Activated CD8-positive, alpha-beta memory T cell treated with anti-CD3 and anti-CD28 coated beads, Interleukin-2, amount 10 ng/mL, durations not matched to agents 7 days and 5 days (primary cell): ENCODE measurements at places on chromosomes 12 and 14. TPM values are rescaled to one million over a fixed set of nuclear protein-coding genes. Genes with fewer than 3 reads are reported as not detected.

FRMD6 gene
- total RNA-seq = 2.1 TPM

DNA sequence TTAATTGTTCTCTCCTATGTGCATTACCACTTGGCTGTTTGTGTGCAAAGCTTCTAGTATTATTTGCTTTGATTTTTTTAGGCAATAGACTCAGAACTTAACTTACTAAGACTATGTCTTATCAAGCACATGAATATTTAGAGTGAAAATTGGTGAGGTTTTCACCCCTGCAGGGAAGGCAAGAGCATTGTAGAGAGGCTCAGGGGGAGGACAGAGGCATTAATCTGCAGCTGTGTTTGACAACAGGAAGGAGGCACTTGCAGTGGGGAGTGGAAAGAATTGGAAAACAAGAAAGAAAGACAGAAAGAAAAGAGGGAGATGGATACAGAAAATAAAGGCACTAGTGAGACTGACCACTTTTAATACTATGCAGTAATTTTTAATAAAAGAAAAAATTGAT, 431.6 kb downstream of the PDZRN4 start:
- no peak for DNase-seq
- no peak overlapping the region for H3K27ac ChIP-seq
- no peaks in the 10 kb centered on the region for H3K4me1 ChIP-seq
- no peaks in the 10 kb centered on the region for H3K36me3 ChIP-seq
- H3K27me3 ChIP-seq = no peaks in the 10 kb centered on the region

GRCh38 chr14:50830044-50830931, 674 bp downstream of the NIN start:
- peak overlapping the region; percentile 76 for H3K27ac ChIP-seq
- DNase-seq = peak; percentile 76
- H3K4me3 ChIP-seq = peak overlapping the region; percentile 87
- peaks cover 52% of the 10 kb centered on the region for H3K4me1 ChIP-seq
- peaks cover 18% of the 10 kb centered on the region for H3K36me3 ChIP-seq

- H3K4me3 ChIP-seq = no peak overlapping the region
- DNase-seq = no peak
- H3K36me3 ChIP-seq = no peaks in the 10 kb centered on the region
- H3K27me3 ChIP-seq = peaks cover 35% of the 10 kb centered on the region
- no peak overlapping the region for H3K27ac ChIP-seq
Observed at GRCh38 chr14:56085471-56085870, 32.7 kb upstream of the PELI2 start.

GRCh38 chr14:74313601-74314000, 10.9 kb upstream of the ABCD4 start:
- DNase-seq = no peak
- no peaks in the 10 kb centered on the region for H3K27me3 ChIP-seq
- no peaks in the 10 kb centered on the region for H3K4me1 ChIP-seq
- no peak overlapping the region for H3K27ac ChIP-seq
- H3K4me3 ChIP-seq = no peak overlapping the region

GRCh38 chr14:81286574-81287370, 66.0 kb upstream of the GTF2A1 start:
- H3K27ac ChIP-seq = no peak overlapping the region
- no peak for DNase-seq
- H3K27me3 ChIP-seq = peaks cover 20% of the 10 kb centered on the region
